Activated CD4-positive, alpha-beta memory T cell treated with anti-CD3 and anti-CD28 coated beads for 36 hours (primary cell): ENCODE measurements at places on chromosomes 2 and 18.

- DNase-seq = no peak
Measured at GRCh38 chr2:3309496-3310355, 67.9 kb downstream of the EIPR1 start.

DNA sequence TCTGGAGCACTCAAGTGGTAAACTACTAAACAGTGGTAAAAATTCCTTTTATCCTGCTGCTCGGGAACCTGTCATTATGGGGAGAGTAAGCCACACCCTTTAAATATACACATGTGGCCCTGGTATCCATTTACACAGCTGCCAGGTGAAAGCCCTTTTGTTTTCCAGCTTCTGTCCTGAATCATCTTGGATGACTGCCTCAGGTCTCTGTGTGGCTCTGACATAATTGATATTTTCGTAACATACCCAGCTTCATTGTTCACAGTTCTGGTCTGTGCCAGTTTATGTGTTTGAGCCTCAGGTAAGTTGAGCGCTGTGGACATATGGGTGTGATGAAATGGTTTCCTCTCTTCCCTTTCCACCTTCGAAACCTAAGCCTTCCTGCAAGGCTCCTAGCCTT lies 15.7 kb upstream of the TTC39C start:
- DNase-seq = no peak

DNA sequence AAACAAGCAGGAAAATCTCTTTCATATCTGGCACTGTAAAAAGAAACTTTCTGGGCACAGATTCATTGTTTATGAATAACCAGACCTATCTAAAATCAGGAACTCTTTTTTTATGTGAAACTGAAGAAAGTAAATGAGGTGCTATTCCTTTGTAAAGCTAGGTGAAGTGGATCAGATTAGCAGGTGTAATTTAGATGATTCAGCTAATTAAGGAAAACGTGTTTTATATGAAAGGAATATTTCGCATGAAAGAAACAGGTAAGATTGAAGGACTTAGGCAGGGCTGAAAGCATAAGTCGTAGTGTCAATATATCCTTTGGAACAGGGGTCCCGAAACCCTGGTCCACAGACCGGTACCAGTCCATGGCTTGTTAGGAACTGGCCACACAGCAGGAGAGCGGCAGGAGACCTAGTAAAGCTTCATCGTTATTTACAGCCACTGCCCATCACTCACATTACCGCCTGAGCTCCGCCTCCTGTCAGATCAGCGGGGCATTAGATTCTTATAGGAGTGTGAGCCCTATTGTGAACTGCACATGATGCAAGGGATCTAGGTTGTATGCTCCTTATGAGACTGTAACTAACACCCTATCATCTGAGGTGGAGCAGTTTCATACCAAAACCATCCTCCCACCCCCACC lies 20.3 kb upstream of the XIRP2 start:
- DNase-seq = no peak

GRCh38 chr2:3620834-3621233 lies 25.9 kb downstream of the COLEC11 start:
- DNase-seq = no peak

DNA sequence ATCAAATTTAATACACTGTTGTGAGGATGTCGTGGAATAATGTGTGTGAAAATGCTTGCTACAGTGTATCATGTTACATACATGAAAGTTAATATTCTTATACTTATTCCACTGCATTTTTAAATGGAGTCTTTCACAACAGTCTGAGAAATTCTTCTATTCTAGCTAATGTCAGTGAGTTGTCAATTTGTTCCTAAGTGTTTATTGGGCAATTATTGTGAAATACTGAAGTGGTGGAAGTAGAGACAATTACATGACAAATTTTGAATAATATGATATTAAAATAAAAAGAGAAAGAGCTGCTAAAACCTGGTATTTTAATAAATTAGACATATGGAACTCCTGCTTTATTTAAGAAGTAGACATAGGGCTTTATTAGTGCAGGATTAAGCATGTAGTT lies 176.1 kb downstream of the PTPRM start:
- DNase-seq = no peak
